ENCODE measurements at places on chromosomes 4 and X.

DNA sequence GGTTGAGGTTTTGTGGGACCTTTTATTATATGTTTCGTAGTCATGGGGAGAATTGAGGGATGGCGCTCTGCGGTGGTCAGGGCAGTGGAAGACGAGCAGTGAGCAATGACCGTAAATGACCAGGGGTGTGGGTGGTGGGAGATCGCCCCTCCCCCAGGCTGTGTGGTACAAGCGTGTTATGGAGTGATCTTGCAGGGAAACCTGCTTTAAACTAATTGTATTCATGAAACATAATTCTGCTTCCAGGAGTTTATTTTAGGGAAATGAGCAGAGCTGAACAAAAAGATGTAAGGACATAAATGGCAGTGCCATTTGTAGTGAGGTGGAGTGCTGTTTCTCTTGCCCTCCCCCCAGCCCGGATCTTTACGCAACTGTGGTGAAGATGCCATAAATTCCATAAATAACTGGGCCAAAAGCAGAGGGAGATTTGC, 20.2 kb downstream of the GYG2 start:
- no peak for DNase-seq

DNA sequence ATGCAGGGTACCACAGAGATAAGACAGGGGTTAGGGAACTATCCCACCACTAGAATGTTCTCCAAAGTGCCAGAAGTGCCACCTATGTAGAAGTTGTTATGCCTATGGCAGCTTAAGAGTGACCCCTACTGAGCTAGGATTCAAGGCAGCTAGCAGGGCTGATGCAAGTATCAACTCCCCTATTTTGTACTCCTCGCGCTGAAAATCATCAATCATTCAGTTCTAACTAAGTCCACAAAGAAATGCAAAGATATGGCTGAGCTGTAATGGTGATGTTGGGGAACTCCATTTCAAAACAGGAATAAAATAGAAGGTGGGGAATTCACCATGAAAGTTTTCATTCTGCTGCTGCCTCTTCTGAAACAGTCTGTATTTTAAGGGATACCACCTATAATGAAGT, 13.8 kb downstream of the ACSL4 start:
- peak; percentile 27 for DNase-seq

- DNase-seq, result peak; percentile 56
Measured at GRCh38 chr4:82097504-82097903, 276.3 kb downstream of the HNRNPD start.

- DNase-seq, result peak; percentile 91
Measured at GRCh38 chrX:149938881-149939654, 777 bp upstream of the EOLA2 start.

GRCh38 chrX:53194308-53194707, 30.7 kb downstream of the KDM5C start:
- no peak for DNase-seq

DNA sequence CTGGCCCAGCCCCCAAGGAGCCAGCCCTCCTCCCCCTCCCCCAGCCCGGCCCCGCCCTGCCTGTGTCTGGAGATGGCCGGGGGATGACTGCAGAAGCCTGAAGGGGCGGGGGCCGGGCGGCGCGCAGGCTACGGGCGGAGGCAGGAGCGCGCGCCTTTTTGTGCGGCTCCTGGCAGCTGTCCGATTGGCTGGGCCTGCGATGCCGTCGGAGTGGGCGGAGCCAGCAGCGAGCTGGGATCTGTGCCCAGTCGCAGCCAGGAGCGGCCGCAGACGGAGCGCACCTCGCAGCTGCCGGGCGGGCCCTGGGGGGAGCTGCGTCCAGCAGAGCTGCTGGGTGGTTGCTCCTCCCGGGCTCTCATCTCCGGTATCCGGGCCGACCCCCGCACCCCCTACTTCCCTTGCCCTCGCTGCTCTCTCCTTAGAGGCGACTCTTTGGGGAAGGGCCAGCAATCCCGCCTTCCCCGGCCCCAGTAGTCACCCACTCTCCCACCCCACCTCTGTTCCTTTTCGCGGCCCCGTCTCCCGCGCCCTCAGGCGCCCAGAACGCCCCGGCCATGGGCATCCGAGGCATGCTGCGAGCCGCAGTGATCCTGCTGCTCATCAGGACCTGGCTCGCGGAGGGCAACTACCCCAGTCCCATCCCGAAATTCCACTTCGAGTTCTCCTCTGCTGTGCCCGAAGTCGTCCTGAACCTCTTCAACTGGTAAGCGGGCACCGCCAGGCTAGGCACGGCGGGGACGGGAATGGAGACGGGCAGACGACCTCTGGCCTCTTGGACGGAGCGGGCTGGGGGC, at the start of gene GABRQ:
TSS of gene GABRQ (plus strand) at position 247 of the 794 bp plus-strand sequence. CDS start at position 555, 308 bp downstream.
- DNase-seq, result peak; percentile 75

DNA sequence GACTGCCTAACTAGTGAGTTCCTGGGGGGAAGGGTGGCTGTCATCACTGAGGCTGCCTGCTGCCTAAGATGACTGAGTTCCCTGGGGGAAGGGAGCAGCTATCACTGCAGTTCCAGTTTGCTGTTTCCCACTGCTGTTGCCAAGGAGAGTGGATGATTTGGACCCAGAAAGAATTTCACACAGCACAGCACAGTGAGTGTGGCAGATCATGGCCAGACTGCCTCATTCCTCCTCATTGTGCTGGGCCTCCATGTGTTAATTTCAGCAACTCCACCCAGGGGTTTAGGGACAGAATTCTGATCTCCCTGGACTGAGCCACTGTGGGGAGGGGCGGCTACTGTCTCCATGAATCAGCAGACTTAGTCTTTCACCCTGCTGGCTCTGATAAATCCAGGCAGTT, 125.0 kb downstream of the TEX13C start:
- peak; percentile 66 for DNase-seq

- DNase-seq, result peak; percentile 62
Measured at GRCh38 chr4:105620640-105621323, 68.4 kb downstream of the ARHGEF38 start.

DNA sequence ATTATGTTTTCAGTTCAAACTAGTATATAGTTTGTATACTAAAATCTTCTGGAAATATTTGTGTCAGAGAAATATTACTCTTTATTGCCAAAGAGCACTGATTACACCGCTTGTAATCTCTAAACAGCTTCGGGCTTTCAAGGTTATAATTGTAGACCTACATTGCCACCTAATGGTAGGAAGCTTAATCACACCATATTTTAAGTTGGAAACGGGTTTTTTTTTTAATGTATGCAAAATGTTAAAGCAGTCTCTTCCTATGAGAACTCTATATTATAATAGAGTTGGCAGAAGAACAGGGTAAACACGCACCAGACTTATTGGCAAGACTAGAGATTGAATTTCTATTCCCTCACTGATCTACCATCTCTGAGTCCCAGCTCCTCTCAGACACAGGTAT, 19.5 kb upstream of the NFXL1 start:
- peak; percentile 75 for DNase-seq

GRCh38 chrX:66638591-66639500, at the start of gene EDA2R:
EDA2R (minus strand) TSS chrX:66639078; CDS start chrX:66616020, 23,058 bp downstream.
- DNase-seq, result no peak

Measured in OCI-M1 (cell line).